ENCODE measurements at places on chromosomes 5 and 9. TPM values are rescaled to one million over a fixed set of nuclear protein-coding genes. Genes with fewer than 3 reads are reported as not detected.

Gene SH2D3C
- total RNA-seq, result not detected

Gene GABRB2
- 10.5 TPM for total RNA-seq

Gene QRFP
- not detected for total RNA-seq

Gene CYSRT1
- total RNA-seq, result 4.4 TPM

Gene ANKRD20A1
- not detected for total RNA-seq

Gene PCDHGB3
- total RNA-seq, result 1.4 TPM

Gene B4GALT1
- 34.8 TPM for total RNA-seq

Gene AHRR
- total RNA-seq, result 43.2 TPM

Gene CERCAM
- 117 TPM for total RNA-seq

Gene FAM221B
- total RNA-seq, result not detected

Gene NOTCH1
- 9.1 TPM for total RNA-seq

Gene ZNF618
- total RNA-seq, result 3.7 TPM

Gene EGFLAM
- 22.4 TPM for total RNA-seq

Gene FSTL4
- 0.26 TPM for total RNA-seq

Gene RIGI
- total RNA-seq, result 18.4 TPM

Data from LHCN-M2 (cell line).